Activated CD4-positive, alpha-beta T cell treated with anti-CD3 and anti-CD28 coated beads, Interleukin-2, amount 10 ng/mL, durations not matched to agents 24 days and 14 days (primary cell): ENCODE measurements at places on chromosomes 5 and 9. TPM values are rescaled to one million over a fixed set of nuclear protein-coding genes. Genes with fewer than 3 reads are reported as not detected.

GRCh38 chr9:115422932-115423440 lies 305.0 kb upstream of the TNC start:
- DNase-seq: no peak

- DNase-seq: no peak
Observed at GRCh38 chr5:14552017-14552416, 29.6 kb upstream of the OTULINL start.

DNA sequence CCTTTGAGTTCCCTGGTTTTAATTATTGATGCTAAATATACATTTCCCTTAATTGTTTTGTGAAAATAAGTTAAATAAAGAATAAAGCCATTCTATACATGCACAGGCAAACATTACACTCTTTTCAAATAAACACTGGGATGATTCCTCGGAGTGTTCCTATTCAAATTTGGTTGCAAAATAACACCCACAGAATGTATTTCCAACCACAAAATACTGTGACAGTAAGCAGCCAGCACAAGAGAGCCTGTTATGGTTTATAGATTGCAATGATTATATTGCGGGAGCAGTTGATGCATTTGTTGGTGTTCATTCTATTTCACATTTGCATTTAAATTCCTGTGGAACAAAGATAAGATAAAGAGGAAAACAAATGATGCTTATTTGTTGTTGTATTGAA lies 632.6 kb upstream of the WWC1 start:
- no peak for DNase-seq

TAF11L10 gene
- total RNA-seq: not detected in 2 replicates

DNA sequence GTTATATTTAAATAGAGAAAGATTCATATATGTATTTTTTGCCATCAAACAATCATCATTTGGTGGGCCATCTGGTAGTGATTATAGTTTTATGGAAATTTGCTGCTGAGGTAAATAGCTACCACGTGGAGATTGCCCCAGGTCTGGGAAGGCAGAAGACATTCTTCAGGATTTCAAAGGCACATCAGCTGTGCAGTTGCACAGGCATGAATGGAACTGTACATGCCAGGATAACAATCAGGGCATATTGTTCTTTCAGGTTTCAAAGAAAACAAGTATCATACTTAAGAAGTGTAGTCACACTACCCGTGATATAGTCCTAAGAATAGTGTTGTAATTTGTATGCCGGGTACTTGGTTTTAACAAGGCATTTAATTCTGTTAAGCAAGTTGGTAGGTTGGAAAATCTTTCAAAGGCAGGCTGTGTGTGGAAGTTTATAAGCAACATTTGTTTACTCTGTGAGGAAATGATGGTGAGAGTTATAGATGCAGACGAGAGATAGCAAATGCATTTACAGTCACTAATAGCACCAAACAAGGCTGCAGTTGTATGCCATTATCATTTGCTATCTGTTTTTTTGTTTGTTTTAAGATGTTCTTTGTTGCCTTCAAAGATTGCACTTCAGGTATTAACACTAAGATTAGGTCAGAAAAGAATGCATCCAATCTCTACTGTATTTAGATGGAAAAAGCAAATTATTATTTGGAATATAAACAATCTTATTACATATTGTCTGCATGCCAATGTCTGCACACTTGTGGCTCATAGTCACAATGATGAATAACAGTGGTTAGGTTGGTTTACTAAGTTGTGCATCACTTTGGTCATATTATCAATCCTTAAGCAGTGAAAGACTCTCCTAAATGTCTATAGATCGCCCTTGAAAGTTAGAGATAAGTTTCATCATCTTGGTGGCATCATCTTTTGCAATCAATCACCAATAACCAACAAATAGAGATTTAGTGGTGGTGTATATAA lies 55.3 kb downstream of the RPS23 start:
- no peak for DNase-seq

- DNase-seq: peak; percentile 28
Observed at GRCh38 chr9:106869028-106869427, 6.1 kb downstream of the ZNF462 start.

- DNase-seq: no peak
Observed at GRCh38 chr5:44740660-44741059, 68.1 kb upstream of the MRPS30 start.

DNA sequence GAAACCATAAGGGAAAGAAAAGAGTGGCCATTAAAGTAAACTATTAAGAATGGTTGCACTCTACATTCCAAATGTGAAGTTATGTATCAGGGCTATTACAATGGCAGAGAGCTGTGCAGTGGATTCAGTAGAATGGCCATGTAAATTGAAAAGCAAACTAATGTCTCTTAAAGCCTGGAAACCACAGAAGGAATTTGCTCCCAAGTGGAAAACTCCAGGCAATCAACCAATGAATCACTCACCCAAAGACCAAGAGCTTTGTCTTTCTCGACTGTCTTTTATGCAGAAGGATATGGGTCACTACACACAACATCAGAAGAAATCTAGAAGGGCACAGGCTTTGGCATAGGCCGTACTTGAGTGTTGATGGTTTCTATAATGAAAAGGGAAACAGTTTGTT lies 114.9 kb downstream of the TLE1 start:
- DNase-seq: no peak

IER5L gene
- 11.7 and 12.2 TPM in 2 replicates for total RNA-seq

- DNase-seq: no peak
Observed at GRCh38 chr5:82362636-82363035, 84.5 kb upstream of the RPS23 start.

DNA sequence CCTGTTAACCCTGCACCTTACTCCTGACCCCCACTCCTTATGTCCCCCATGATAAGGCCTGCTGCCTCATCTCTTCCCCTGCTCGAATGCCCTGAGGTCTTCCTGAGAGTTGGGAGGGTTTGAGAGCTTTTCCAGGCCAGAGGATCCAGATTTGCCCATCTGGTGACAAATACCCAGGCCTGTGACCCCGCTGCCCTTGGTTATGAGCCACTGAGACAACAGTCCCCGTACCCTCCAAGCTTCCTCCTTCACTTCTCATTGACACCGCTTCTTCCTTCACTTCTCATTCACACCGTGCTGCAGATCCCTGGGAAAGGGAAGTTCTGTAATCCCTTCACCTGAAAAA lies 593 bp downstream of the GM2A start:
- DNase-seq: peak; percentile 67

DNA sequence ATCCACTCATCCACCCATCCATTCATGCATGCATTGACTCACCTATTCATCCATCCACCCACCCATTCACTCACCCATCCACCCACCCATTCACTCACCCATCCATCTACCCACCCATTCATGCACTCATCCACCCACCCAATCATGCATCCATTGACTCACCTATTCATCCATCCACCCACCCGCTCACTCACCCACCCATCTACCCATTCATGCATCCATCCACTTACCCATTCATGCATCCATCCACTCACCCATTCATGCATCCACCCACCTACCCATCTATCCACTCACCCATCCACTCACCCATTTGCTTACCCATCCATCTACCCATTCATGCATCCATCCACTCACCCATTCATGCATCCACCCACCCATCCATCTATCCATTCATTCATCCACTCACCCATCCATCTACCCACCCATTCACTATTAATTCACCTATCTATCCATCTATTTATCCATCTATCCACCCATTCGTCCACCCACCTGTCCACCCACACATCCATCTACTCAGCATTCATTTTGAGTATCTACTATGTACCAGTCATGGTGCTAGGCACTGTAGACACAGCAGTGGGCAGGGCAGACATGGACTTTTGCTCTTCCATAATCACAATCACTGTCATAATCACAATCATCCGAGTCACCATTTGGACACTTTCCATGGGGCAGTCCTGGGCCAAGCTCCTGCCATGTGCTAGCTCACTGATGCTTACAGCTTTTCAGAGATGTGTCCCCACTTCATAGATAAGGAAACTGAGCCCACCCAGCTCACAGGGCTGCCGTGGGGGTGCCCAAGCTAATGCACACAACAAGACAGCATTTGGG lies 34.4 kb downstream of the HMCN2 start:
- DNase-seq: no peak

- DNase-seq: no peak
Observed at GRCh38 chr9:116334546-116335150, 181.1 kb downstream of the PAPPA start.

PDGFRB gene
- 0.62 and 1.5 TPM in 2 replicates for total RNA-seq
